ENCODE measurements at places on chromosomes 13 and 19.

- no peak for DNase-seq
Observed at GRCh38 chr19:55145232-55145631, 3.8 kb downstream of the TNNT1 start.

DNA sequence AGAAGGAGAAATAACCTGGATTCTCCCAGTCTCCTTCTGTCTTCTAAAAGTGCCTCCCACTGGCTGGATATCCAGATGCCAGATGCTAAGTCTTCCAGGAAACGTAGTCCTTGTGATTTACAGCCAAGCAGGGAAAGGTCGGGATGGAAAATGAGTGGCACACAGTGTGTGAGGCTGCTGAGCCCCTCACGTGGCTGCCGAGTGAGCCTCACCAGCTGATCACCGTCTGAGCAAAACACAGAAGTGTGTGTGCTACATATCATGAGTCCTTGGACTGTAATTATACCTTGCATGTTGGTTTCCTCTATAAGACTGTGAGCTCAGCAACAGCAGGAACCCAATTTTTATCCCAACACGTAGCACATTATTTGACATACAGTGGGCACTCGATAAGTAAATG, 15.1 kb downstream of the LHFPL6 start:
- DNase-seq = no peak

GRCh38 chr19:2303211-2303798, 4.6 kb downstream of the LINGO3 start:
- no peak for DNase-seq

DNA sequence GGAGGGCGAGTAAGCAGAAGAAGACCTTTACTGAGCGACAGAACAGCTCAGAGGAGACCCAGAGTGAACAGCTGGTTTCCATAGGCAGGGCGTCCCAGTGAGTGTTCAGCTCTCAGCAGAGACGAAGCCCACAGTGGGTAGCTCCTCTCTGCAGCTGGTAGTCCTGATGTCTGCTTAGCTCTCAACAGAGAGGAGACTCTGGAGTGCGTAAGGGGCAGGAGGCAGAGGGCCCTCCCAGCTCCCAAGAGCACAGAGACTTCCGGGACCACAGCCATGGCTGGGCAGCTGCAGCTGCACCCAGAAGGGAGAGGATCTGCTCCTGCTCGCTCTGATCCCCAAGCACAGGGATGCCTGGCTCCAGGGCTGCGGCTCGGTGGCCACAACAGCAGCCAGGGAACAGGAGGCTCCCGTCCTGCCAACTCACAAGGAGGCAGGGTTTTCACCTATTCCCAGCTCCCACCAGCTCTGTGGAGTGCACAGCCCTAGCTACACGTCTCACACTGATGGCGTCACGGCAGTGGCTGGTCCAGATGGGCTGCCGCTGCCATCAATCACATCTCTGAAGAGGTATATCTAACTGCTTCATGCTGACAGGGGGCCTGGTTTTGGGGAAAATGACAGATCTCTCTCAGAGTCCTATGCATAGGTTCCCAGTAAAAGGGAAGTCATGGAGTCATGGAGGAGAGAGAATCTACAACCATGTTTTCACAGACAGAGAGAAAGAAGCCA, 2660.1 kb upstream of the PCDH20 start:
- DNase-seq = no peak
